T-helper 9 cell (primary cell): ENCODE measurements at places on chromosomes 2 and 18.

DNA sequence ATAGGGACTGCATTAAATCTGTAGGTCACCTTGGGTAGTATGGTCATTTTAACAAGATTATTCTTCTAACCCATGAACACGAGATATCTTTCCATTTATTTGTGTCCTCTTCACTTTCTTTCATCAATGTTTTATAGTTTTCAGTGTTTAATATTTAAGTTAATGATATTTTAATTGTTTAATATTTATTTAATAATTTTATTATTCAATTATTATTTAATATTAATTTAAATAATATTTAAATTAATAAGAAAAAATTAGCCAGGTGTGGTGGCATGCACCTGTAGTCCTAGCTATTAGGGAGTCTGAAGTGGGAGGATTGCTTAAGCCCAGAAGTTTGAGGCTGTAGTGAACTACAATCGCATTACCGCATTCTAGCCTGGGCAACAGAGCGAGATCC, 33.0 kb downstream of the CASP10 start:
- DNase-seq, result no peak

- DNase-seq, result no peak
These were observed 14.0 kb downstream of the FHL2 start for GRCh38 chr2:105384861-105385260.

- no peak for DNase-seq
These were observed 50.6 kb upstream of the ZFP36L2 start for GRCh38 chr2:43276962-43277391.

DNA sequence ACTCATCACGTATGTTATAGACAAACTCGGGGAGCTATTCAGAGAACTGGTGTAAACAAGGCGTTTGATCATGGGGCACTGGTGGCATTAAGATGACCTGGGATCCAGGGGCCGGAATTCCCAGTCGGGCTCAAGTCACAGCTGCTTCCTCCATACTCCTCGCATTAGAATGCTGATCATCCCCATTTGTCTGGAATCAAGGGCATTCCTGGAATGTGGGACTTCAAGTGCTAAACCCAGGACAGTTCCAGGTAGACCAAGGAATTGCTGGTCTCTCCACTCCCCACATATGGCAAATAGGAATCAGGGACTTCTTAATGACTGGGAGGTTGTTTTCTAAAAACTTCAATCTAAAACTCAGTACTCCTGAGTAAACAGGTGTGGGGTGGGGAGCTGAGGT, 355.7 kb upstream of the RAB6C start:
- no peak for DNase-seq

- DNase-seq, result no peak
These were observed 34.4 kb downstream of the ATP8B1 start for GRCh38 chr18:57768537-57769326.

DNA sequence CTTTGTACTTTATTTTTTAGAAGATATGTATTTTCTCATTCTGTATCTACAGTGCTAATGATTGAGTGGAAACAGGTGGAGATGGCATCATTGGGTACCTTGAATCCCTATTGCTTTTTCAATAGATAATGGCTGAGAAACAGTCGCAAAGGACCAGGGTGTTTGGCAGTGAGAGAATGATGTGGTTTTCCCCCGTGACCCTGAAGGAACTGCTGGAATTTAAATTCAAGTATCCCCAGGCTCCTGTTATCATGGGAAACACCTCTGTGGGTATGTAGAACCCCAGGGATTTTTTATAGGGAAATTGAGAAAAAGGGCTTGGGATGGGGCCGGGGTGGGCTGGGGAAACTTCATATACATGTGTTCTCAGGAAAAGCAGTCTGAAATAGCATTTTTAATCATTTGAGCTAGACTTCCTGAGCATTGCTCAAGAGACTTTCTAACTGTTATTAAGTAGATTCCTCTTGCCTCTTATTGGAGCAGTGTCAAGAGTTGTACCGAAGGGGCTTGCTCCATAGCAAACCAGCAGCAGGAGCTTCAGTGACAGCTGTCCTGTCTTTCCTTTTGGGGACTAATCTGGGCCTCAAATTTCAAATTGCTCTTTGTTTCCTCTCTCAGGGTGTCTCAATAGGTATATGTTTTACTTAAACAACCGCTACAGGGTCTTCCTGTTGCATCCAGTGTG, 18.9 kb downstream of the AOX1 start:
- no peak for DNase-seq

GRCh38 chr2:239590995-239591915, 190.4 kb upstream of the HDAC4 start:
- DNase-seq, result no peak

DNA sequence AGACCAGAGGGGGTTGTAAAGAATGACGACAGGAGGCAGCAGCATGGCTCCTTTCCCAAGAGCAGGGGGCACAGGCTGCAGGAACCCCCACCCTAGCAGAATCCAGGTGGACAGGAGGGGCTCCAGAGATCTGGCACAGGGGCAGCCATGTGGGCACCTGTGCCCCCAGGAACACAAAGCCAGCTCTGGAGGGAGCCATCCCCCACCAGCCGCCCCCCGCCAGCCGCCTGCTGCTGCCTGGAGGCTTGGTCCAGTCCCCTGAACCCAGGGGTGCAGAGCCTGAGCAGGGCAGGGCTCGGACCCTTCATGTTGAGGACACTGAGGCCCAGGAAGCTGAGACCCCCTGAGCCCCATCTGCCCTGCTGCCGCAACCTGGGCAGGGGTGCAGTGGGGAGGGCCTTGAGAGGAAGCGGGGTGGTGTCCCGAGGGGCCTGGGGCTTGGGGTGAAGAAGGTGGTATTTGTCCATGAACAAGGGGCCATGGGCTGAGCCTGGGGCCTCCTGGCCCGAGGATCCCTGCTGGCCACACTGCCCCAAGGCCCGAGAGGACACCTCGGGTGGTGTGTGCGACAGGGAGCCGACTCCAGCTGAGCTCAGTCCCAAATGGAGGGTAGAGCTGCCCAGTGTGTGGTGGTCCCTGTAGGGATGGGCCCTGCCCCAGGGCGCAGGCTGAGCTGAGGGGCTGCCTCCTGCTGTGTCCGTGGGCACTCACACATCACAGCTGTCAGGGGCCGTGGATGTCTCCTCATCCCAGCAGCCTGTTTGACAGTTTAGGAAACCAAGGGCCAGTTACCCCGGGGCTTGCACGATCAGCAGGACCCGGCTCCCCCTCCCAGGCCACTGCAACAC, 39.8 kb upstream of the SNED1 start:
- DNase-seq, result no peak

DNA sequence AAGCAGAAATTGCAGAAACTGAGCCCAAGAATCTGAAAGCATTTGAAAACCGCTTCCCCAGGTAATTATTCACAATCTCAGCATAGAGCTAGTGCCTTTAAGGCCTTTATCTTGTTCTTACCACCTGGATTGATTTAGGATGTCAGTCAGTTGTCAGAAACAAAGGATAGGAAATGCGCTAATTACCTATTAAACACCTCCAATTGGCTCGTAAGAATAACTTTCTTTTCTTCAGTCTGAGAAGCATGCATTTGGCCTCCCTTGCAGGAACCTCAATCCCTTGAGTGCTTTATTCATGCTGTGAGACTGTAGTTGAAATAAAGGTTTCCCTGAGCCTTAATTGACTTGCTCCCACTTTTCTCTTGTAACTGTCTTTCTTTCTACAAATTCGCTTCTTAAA, 400.3 kb upstream of the LRATD1 start:
- DNase-seq, result no peak

- DNase-seq, result no peak
These were observed 356.6 kb downstream of the FBXO15 start for GRCh38 chr18:73791081-73791480.

DNA sequence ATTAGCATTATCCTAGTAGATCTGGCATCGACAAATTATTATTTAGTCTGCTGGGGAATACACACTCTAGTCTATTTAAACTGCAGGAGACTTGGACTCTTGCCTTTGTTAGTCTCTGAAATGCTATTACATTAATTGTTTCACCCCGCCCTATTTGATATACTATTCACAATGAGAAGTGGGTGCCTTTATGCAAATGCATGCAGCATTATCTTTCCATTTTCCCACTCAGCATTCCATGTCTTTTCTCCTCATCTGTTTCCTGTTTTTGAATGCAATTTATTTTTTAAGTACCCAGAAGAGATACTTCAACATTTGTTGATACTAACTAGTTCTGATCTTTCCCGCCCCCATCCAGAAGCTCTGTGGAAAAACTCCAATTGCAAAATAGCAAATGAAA, 395.3 kb upstream of the NXPH2 start:
- no peak for DNase-seq

- no peak for DNase-seq
These were observed 323.4 kb upstream of the THUMPD2 start for GRCh38 chr2:40102447-40102846.

- no peak for DNase-seq
These were observed 7.5 kb downstream of the SGPP2 start for GRCh38 chr2:222431869-222432268.

DNA sequence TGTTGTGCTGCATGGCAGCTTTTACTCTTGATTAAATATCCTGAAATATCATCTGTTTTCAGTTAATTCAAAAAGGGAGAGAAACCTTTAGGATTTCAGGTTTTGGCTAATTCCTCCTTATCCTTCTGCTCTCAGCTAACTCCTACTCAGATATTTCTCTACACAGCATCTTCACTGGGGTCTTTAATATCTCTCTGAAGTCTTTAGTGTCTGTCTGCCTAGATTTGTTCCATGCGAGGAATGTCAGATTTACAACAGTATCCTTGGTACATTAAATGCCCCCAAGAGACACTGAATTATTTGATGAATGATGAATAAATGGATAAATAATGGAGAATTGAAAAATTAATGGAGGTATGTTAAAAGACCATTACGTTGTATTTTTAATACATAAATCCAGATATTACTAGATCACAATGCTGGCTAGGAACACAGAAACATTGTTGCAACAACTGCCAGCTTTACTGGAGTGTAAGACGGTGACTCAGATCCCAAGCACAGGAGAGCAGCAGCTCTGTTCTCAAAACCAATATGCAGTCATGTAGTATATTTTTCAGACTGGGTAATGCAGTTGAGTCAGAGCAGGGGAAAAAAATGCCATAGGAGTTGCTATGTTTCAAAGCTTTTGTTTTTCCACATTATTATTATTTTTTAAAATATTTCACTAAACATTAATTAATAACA, 388.0 kb upstream of the SYT4 start:
- no peak for DNase-seq

- DNase-seq, result no peak
These were observed 256.0 kb downstream of the TNS1 start for GRCh38 chr2:217746808-217747207.

GRCh38 chr2:124692707-124693106, 667.6 kb downstream of the CNTNAP5 start:
- no peak for DNase-seq

GRCh38 chr2:45070113-45070652, 60.9 kb upstream of the SIX2 start:
- DNase-seq, result no peak

GRCh38 chr18:4599312-4599711, 144.2 kb upstream of the DLGAP1 start:
- no peak for DNase-seq

DNA sequence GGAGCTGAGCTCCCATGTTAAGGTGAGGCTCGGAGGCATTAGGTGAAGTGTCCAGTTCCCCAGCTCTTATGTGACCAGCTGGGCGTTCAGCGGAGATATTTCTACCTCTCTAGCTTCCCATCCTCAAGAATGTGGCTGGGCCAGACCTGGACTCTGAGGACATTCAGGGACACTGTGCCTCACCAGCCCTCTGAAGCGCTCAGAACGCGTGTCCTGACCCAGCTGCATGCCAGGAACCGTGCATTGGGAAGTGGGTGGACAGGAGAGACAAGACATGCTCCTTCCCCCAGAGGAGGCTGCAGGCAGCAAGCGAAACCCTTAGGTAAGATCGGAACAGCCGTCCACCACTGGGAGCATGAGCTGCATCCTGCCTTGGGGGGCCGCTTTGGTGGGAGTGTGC, 38.0 kb upstream of the GPAT2 start:
- DNase-seq, result no peak

GRCh38 chr2:121832412-121833357, 77.2 kb downstream of the TSN start:
- no peak for DNase-seq

DNA sequence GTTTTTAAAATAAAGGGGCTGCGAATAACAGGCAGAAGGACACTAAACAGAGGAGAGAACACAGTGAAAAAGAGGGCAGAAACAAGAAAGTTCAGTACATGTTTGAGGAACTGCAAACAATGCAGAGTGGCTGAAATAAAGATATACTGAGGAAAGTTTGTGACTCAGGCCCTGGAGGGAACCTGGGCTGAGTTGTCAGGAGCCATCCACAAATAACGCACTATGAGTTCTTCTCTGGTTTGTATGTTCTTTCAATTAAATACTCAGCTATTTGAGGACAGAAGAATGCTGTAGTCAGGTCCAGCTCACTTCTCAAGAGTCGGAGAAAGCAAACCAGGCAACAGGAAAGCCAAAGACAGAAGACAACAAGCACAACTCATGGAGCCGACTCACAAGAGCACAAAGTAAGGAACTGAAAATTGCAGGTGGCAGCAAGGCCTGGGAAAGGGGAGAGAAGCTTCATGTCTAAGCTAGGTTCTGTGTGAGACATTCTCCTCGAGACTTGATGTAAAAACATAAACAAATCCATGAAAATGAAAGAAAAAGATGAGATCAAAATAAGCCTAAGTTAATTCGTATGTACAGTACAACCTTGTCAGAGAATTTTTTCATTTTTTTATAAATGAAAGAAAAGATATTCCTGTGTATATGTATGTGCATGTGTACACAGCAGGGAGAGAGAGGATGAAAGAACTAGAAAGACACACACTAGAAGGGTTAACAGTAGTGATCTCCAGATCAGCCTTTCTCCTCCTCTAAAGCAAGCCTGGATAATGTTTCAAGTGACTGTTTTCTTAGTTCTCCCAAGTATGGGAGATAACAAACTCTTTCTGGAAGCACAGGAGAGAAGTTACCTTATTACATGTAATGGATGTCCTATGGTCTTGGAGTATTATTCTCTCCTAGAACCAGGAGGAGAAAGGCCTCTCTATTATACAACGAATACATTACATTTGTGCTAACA, 41.5 kb downstream of the CHN1 start:
- DNase-seq, result no peak

GRCh38 chr2:41723526-41723925, 324.3 kb upstream of the PKDCC start:
- DNase-seq, result no peak

DNA sequence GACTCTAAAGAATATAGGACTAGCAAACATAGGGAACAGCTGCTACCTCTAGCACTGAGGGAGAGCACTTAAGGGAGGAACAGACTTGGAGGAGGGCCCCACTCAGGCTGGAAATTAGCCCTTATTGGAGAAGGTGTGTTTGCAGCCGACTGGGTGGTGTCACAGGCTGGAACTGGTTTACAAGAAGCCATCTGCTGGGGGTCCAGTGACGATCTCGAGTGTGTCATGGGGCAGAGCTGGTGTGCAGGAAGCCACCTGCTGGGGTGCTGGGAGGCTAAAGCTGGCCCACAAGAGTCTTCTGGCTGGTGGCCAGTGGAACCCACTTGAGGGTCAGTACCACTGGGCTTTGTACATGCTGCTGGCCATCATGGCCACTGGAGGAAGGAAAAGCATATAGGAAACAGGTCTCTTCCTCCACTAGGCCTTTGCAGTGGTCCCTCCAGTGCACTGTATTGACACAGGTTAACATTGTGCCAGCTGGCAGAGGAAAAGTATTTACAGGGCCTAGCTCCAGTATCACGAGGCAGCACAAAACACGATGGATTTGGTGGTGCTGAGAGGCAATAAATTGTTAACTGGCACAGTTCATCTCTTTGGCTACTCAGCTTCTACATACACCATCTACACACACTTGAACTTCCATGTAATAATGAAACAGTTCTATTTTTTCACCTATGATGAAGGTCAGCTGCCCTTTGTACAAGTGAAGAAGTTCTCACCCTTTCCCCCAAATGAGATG, 43.6 kb downstream of the MAP3K20 start:
- no peak for DNase-seq
